ENCODE measurements at places on chromosomes 16 and 17.

DNA sequence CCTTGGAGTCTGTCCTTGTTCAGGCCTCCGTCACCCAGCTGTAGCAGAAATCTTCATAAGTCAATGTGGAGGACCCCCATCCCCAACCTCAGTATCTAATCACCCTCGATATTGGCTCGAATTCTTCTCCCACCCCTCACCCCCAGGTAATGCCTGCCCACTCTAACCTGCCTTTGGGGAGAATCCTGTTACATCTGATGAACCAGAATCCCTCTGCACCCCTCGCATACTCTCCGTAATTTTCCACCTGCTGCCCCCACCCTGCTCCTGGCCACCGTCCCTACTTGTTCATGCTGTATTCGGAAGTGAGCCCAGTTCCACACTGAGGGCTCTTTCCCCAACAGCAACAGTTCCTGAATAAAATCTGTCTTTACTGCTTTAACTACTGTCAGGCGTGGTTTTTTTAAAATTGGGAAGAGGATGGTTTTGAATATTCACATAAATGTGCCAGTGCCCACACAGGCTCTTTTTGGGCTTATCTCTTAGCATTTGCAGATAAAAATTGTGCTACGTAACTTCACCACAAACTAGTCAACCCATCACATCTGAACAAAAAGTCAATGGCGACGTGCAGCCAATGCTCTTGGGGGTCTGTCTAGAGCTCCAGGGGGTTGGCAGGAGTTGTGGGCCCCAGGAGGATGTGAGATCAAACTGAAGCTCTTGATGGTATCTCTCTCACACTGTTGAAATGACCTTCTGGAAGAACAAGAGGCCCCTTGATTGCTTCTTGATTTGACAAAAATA is 73.7 kb downstream of the NETO2 start:
- no peak for DNase-seq

DNA sequence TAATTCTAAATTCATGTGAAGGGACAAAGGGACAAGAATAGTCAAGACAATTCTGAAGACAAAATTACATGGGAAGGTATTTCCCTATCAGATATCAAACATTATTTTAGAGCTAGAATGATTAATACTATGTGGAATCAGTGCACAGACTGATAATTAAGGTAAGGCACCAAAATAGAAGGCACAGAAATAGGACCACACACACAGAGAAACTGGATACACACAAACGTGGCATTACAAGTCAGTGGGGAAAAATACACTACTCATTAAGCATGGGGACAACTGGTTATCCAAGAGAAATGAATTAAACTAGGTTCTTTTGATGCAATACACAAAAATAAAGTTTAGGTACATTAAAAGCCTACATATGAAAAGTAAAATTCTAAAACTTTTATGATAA is 132.8 kb upstream of the NETO2 start:
- no peak for DNase-seq

- no peak for DNase-seq
These were observed 2.6 kb downstream of the ARHGAP23 start for GRCh38 chr17:38430822-38431221.

- no peak for DNase-seq
These were observed 50.7 kb downstream of the RNF213 start for GRCh38 chr17:80311216-80311827.

DNA sequence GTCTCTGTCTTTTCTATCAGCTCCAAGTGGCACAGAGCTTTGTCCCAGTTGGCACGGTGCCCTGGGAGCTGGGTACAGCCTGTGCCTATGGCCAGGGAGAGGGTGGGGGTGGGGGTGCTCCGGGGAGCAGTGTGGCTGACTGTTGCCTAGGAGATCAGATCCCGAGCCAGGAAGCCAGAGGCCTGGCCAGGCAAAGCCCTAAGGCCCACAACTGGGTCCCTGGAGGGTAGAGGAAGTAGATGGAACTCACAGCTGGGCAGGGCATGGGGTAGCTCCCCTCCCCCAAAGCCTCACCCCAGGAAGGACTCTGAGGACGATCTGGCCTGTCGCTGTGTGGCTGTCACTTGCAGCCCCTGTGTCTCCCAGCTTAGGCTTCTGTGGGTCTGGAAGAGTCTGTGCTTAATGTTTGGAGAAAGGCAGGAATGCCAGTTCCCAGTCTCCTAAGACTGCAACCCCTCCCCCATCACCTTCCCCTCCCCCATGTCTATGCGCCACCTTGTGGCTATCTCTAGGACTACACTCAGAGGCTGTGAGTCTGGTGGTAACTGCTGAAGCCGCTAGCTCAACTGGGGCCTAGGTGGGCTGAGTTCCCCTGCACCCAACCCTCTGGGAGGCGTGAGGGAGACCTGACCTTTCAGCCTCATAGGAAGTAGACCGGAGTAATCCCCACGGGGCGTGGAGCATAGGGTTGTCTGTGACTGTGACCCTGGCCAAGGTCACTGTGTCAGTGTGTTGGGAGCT is 12.6 kb downstream of the THRA start:
- peak; percentile 61 for DNase-seq

- DNase-seq: no peak
These were observed 31.0 kb downstream of the SOX9 start for GRCh38 chr17:72151565-72152386.

GRCh38 chr16:25060920-25061319 is 45.8 kb upstream of the ARHGAP17 start:
- DNase-seq: no peak

Measured in stimulated activated CD4-positive, alpha-beta T cell treated with anti-CD3 and anti-CD28 coated beads, TNF-alpha, amount 100 ng/mL, for 24 hours (primary cell).